ENCODE measurements at places on chromosomes 5 and 9.

- DNase-seq = no peak
Observed at GRCh38 chr5:32506799-32507198, 62.3 kb upstream of the ZFR start.

- DNase-seq = no peak
Observed at GRCh38 chr9:131046093-131046380, 37.1 kb downstream of the LAMC3 start.

DNA sequence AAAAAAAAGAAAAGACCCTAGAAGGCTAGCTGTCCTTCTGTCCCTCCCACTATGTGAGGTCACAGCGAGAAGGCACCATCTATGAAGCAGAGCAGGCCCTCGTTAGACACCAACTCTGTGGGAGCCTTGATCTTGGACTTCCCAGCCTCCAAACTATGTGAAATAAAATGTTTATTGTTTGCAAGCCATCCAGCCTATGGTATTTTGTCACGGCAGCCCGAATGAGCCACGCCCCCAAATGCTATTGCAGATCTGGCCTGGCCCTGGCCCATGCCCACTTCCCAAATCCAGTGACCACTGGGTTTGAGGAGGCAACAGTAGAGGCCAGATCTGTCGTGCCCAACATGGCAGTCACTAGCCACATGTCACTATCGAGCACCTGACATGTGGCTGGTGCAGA lies 10.8 kb downstream of the STK10 start:
- peak; percentile 57 for DNase-seq

DNA sequence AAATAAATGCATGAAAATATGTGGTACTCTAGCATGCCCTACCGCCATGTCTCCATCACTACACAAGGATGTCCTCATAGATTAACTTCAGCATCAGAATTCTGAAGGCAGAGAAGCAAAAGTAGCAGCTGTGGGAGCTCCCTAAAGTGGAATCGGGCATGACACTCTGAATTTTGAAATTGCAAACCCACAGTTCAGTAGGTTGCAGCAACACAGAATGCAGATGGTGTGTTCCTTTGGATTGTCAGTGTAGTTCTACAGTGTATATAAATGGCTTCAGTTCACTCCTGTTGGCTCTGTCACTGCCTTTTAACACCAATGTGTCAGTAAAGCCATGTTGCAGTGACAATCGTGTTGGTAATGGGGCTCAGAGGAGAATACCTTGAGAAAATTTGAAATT lies 973.6 kb upstream of the WWC1 start:
- no peak for DNase-seq
